HCT116 (cell line): ENCODE measurements at places on chromosomes 16 and 17. TPM values are rescaled to one million over a fixed set of nuclear protein-coding genes. Genes with fewer than 3 reads are reported as not detected.

DNA sequence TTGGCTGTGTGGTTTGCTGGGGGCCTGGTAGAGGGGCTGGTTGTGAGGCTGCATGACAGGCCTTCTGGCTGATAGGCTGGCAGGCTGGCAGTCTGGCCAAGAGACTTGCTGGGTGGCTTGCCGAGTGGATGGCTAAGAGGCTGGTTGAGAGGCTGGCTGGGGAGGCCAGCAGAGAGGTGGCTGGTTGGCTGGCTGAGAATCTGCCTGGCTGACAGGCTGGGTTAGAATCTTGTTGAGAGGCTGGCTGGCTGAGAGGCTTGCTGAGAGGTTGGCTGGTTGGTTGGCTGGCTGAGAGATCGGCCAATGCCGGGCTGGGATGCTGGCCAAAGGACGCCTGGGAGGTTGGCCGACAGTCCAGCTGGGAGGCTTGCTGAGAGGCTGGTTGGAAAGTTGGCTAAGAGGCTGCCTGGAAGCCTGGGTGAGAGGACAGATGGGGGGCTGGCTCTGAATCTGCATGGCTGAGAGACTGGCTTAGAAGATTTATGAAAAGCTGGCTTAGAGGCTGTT, 35.9 kb upstream of the ACSM2B start:
- H3K4me1 ChIP-seq = no peaks in the 10 kb centered on the region
- no peak for DNase-seq
- H3K27me3 ChIP-seq = peaks cover 67% of the 10 kb centered on the region
- H3K27ac ChIP-seq = no peak overlapping the region
- H3K36me3 ChIP-seq = no peaks in the 10 kb centered on the region

- H3K4me1 ChIP-seq = no peaks in the 10 kb centered on the region
- peak; percentile 19 for DNase-seq
- H3K4me3 ChIP-seq = no peak overlapping the region
- H3K36me3 ChIP-seq = no peaks in the 10 kb centered on the region
- H3K27ac ChIP-seq = no peak overlapping the region
- H3K27me3 ChIP-seq = no peaks in the 10 kb centered on the region
Observed at GRCh38 chr17:2929881-2930533, 133.4 kb downstream of the OR1D5 start.

UBE2Z gene
- total RNA-seq = 119 TPM

DNA sequence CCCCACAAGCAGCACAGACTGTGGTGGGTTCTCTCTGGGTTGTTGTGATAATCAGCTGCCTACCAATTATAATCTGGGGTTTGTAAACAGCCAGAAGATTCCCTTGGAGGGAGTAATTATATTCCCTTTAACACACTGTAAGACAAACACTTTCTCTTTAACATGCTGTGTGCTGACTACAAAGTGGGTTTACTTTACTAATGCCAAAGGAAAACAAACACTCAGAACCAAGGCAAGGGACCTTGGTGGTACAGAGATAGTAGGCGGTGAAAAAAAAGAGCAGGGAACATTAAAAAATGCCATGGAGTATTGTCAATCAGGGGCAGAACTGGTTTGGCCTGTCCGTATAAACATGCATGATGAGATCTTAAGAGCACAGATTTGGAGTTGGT, 3.0 kb upstream of the VAT1L start:
- H3K4me3 ChIP-seq = no peak overlapping the region
- no peaks in the 10 kb centered on the region for H3K4me1 ChIP-seq
- no peak overlapping the region for H3K27ac ChIP-seq
- peaks cover 29% of the 10 kb centered on the region for H3K27me3 ChIP-seq

- no peaks in the 10 kb centered on the region for H3K4me1 ChIP-seq
- no peaks in the 10 kb centered on the region for H3K27me3 ChIP-seq
- no peak for DNase-seq
- peaks cover 64% of the 10 kb centered on the region for H3K36me3 ChIP-seq
Observed at GRCh38 chr17:31888124-31888523, 13.4 kb downstream of the UTP6 start.

GRAPL gene
- 0.44 TPM for total RNA-seq

- peaks cover 10% of the 10 kb centered on the region for H3K4me1 ChIP-seq
- H3K27me3 ChIP-seq = no peaks in the 10 kb centered on the region
- DNase-seq = no peak
- no peak overlapping the region for H3K4me3 ChIP-seq
Observed at GRCh38 chr16:31502981-31503380, 5.2 kb downstream of the RUSF1 start.

GRCh38 chr17:57995076-57995956, 7.3 kb upstream of the VEZF1 start:
- peaks cover 49% of the 10 kb centered on the region for H3K36me3 ChIP-seq
- H3K4me3 ChIP-seq = no peak overlapping the region
- no peaks in the 10 kb centered on the region for H3K27me3 ChIP-seq
- peak; percentile 80 for DNase-seq

- no peak overlapping the region for H3K27ac ChIP-seq
- DNase-seq = no peak
- no peaks in the 10 kb centered on the region for H3K36me3 ChIP-seq
- H3K4me3 ChIP-seq = no peak overlapping the region
- H3K4me1 ChIP-seq = no peaks in the 10 kb centered on the region
- no peaks in the 10 kb centered on the region for H3K27me3 ChIP-seq
Observed at GRCh38 chr16:80100846-80101451, 439.8 kb upstream of the DYNLRB2 start.

- H3K4me3 ChIP-seq = no peak overlapping the region
- no peaks in the 10 kb centered on the region for H3K4me1 ChIP-seq
- H3K36me3 ChIP-seq = peaks cover 64% of the 10 kb centered on the region
- DNase-seq = no peak
- H3K27ac ChIP-seq = no peak overlapping the region
- H3K27me3 ChIP-seq = no peaks in the 10 kb centered on the region
Observed at GRCh38 chr16:3664187-3664896, 9.9 kb downstream of the DNASE1 start.

DNA sequence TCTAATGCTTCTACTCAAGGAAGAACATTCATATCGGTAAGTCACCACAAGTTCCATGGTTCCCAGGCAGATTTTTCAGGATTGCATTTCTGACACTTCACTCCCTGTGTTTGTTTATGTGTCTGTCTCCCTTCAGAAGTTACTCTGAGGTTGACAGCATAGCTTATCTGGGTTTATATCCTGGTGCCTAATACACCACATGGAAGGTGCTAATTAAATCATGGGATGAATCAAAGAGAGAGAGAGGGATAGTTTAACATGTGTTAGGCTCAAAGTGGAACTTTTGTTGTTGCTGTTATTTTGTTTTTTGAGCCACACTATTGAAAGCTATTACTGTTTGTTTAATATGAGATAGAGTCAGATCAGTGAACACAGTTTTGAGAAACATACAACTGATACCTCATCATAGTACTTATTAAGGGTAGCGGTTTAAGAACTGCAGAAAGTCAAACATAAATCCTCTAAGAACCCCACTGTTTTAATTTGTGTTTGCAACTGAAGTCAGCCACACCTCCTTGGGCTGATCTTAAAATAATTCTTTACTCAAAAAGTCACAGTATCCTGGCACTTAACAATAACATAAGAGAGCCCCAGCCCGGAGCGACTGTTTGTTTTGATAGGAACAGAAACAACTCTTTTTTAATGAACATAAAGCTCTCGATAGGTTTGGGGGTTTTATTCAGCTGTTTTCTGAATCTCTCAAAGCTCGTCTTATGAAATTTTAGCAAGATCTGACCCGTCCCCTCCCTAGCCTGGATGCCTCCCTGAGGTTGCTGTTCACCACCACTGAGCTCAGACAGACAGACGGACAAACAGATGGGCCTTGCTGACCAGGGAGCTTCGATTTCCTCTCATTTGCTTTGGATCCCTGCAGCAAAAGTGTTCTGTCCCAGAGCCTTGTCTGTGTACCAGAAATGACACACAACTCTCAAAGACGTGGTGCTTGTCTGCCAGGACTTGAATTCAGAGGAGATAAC, 98.3 kb upstream of the MYOCD start:
- H3K4me1 ChIP-seq = no peaks in the 10 kb centered on the region
- H3K36me3 ChIP-seq = no peaks in the 10 kb centered on the region
- DNase-seq = no peak
- no peak overlapping the region for H3K27ac ChIP-seq
- no peak overlapping the region for H3K4me3 ChIP-seq

NPIPA7 gene
- total RNA-seq = 4.5 TPM

GRCh38 chr16:88545781-88546180, 24.4 kb upstream of the ZC3H18 start:
- H3K4me1 ChIP-seq = no peaks in the 10 kb centered on the region
- DNase-seq = no peak
- H3K36me3 ChIP-seq = no peaks in the 10 kb centered on the region
- H3K27me3 ChIP-seq = peaks cover 12% of the 10 kb centered on the region; the same call in 1 of the 2 replicates
